ENCODE measurements at places on chromosomes 11 and 22. TPM values are rescaled to one million over a fixed set of nuclear protein-coding genes. Genes with fewer than 3 reads are reported as not detected.

The LTO1 gene
- 67.8 TPM for total RNA-seq

DNA sequence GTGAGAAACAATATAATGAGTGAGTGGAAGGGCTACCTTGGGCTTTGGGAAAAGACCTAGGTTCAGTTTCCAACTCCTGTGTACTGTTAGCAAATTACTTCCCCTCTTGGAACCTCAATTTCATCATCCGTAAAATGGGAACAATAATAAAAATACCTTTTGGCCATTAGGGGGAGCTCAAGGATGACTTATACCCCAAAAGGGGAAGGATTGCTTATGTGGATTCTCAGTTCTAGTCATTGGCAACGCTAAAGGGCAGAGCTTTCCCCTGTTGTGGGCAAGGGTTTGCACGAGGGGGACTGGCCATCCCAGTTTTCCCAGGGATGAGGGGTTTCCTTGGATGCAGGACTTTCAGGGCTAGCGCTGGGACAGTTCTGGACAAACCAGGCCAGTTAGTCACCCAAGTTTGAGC lies 3.1 kb upstream of the COMMD9 start:
- DNase-seq, result peak; percentile 81

The APOBEC3C gene
- total RNA-seq, result 107 TPM

The OR2D2 gene
- total RNA-seq, result not detected

The BRSK2 gene
- 1.5 TPM for total RNA-seq

GRCh38 chr11:92406472-92406871 lies 181.9 kb downstream of the FAT3 start:
- DNase-seq, result no peak

The SMTNL1 gene
- not detected for total RNA-seq

DNA sequence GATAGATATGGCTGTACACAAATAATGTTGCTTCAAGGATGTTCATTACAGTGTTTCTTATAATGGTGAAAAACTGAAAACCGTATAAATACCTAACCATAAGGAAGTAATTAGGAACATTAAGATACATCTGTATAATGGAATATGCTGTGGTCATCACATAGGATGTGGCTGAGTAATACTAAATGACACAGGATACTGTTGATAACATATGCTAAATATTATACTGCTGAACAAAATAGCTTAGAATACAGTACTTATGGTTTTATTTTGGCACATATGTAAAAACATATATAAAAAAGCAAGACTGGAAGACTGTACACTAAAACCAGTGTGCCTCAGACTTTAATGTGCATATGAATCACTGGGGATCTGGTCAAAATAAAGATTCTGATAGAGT lies 43.8 kb downstream of the FBXO7 start:
- DNase-seq, result no peak

The RPS3 gene
- 3,554 TPM for total RNA-seq

DNA sequence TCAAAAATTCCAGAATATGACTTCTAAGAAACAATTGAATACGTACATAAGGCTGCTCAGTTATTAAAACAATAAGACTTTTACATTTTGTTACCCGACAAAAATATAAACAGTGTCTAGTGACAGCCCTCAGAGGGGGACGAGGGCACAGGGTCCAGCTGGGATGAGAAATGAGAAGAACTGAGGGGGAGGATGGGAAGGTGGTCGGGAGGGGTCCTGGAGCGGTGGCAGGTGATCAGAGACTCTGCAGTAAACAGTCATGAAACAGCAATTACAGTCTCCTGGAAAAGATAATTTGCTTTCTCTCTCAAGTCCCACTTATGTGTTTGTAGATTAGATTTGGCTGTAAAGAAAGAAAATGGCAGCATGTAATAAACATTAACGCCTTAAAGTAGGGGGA lies 56.0 kb downstream of the PACSIN2 start:
- DNase-seq, result no peak

DNA sequence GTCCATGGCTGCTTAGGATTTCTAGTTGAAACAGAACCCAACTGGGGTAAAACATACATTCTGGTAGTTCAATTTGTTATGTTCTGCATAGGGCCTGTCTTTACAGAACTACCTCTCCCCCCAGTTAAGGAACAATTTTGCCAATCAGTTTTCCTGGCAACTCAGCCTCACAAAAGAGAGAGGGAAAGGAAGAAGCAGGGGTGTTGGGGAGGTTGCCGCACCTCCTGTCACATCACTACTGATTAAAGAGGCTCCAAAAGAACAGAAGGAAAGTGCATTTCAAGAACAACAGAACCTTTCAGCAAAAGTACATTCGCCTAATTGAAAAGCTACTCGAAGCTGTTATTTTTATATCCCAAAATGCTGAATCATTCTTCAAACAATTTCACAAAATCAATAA lies 217.6 kb downstream of the CADM1 start:
- DNase-seq, result no peak

GRCh38 chr22:35539487-35539886 lies 1.1 kb upstream of the RASD2 start:
- no peak for DNase-seq

The ZNF280B gene
- 3.5 TPM for total RNA-seq

The CCDC134 gene
- 17.4 TPM for total RNA-seq

GRCh38 chr11:134599299-134599771 lies 187.3 kb upstream of the B3GAT1 start:
- no peak for DNase-seq

GRCh38 chr11:79400206-79400605 lies 40.6 kb downstream of the TENM4 start:
- DNase-seq, result no peak

DNA sequence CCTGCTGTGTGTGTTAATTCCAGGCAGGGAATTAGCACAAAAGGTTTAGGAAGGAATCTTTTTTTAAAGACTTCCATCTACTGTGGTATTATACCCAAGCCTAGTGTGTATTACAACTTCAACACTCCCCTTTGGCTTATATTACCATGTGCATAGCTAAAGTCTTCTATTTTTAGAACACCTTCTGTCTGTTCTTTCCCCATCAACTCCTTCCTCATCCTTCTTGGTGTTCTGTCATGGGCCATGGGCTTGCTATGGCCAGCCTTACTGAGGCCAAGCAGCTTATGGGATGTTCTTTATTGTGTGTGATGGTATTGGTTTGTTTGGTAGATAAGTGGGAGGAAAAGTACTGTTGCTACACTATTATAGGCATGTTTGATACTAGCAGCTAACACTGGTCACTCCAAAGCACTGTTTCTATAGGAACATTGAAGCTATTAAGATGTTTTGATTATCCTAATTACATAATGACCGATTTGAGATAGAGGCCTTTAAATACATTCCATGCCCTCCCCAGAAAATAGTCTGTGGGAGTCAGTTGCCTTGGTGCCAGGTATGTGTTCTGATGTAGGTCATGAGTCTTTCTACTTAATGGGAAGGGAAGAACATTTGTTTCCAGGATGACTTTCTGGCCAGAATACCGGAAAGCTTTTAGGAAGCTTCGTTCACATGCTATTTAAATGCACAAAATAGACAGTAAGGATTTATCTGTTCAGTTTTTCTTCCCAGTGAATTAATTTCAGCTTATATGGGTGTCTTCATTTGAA lies 16.5 kb downstream of the MCAM start:
- DNase-seq, result no peak

DNA sequence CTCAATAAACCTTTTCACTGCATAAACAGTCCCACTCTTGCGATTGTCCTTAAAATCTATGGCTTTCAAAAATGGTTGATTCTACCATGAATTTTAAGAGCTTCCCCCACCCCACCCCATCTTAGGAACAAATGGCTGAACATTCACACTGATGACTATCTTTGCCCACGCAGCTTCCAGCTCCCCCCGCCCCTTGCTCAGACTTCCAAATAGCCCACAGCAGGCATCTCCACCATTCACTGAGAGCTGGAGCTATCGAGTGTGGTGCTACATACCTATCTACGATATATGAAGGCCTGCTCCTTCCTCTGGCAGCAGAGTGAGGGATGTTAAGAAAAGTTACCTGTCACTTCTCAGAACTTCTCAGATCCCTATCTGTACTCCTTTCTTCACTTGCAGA lies 26.7 kb downstream of the EIF3F start:
- no peak for DNase-seq

DNA sequence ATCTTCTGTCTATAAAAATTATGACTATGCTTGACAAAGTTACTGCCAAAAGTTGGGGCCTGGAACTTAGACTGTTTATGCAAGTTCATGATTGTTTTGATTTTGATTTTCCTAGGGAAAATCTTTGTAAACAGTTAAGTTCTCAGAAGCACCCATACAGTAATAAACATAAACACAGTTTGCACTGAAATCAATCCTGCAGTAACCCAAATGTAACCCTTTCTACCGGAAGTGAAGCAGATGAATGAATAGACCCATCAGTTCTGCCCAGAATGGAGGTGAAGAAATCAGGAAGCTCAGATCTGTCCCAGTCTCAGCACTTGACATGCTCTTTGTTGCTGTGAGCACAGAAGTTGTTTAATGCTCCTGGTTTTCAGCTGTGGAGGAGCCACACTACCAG lies 24.6 kb upstream of the C11orf96 start:
- DNase-seq, result no peak

GRCh38 chr11:122204206-122204605 lies 88.2 kb upstream of the BLID start:
- no peak for DNase-seq

The APOA4 gene
- not detected for total RNA-seq

DNA sequence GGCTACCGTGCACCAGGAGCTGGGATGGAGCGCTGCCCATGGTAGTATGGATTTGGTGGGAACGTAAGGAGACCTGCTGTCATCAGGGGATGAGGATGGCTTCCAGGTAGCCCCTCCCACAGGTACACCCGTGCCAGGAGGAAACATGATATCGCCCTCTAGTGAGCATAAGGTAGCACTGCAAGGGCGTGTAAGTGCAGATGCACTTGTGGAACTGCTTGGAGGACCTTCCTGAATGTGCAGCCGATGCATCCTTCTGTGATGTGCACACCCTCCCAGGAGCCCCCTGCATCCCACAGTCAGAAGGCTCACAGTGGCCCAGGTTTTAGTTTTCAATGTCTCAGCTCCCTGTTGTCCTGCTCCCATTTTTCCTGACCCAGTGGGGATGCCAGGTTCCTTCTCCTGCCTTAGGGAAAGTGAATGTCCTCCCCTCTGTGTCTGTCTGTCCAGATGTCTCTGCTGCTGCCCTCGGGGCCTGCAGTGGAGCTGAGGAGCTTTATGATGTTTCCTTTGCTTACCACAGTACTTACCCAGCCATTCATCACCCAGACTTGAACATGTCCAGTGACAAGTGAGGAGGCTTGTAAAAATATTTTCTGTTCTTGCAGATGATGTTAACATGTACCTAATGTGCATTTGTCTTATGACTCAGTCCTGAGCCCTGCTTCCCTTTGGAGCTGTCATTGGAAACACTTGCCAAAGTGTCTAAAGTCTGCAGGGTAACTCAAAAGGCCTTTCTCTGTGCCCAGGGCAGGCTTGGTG lies 49.2 kb downstream of the DBX1 start:
- DNase-seq, result peak; percentile 61

The APOBEC3G gene
- 103 TPM for total RNA-seq

All from B cell (primary cell).